ENCODE measurements at places on chromosomes 2 and 18.
A peak's percentile ranks its signal among the peaks of the same experiment; 100 is the strongest.

DNA sequence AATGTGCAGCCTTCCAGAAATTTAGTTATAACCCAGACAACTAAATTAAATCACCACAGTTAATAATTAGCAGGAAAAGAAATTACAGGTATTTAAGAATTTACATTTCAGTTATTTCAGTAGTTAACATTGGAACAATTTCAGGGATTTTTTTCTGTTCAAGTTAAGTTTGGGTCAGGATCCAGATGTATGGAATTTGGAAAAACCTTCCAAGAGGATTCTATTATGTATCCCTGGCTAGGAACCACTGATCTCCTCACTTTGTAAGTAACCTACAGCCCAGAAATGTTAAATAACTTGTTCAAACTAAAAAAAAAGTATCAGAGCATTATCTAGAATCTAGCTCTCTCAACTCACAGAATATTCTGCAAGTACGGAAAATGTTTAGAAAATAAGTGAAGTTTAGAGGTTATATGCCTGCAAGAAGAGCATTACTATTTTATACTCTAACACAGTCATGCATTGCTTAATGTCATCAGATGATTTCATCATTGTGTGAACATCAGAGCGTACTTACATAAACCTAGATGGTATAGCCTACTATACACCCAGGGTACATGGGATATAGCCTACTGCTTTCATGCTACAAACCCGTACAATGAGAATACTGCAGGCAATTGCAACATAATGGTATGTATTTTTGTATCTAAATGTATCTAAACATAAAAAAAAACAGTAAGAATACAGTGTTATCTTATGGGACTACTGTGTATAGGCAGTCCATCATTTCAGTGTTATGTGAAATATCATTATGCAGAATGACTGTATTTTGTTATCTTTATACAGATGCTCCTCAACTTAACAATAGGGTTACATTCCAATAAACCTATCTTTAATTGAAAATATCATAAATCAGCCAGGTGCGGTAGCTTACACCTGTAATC lies 6.1 kb downstream of the NCKAP1 start:
- no peak for DNase-seq

DNA sequence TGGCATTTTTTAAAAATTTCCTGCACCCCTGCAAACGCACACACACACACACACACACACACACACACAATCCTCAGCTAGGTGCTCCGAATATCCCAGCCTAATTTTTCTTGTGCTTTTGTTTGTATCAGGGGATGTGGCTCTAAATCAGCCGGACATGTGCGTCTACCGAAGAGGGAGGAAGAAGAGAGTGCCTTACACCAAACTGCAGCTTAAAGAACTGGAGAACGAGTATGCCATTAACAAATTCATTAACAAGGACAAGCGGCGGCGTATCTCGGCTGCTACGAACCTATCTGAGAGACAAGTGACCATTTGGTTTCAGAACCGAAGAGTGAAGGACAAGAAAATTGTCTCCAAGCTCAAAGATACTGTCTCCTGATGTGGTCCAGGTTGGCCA lies 1.8 kb downstream of the HOXD13 start:
- DNase-seq = no peak

DNA sequence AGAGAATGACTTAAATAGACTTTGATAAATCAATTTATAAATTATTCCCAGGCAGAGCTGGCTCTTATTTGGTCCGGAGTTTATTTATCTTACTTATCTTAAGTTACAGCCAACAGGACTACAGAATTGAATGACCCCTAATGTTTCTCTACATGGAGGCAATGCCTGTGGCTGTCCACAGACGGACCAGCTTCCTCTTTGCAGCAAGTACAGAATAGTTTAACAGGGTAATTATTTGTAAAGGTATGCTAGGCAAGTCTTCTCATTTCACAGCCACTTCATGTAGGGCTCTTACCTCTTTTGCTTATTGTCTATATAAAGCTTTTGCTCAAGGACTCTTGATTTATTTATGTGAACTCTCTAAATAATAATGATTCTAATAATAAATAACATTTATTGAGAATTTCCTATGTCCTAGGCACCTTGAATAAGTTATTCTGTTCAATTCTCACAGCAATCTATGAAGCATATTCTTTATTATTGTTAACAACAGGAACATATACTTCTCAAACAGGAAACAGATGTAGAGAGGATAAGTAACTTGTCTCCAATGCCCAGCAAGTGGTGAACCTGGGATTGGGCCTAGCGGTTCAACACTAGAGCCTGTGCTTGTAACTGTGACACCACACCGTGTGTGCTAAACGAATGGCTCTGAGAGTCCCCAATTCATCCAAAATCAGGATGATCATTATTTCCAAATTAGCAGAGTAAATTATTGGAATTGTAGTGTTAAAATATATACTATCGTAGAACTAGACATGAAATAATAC lies 58.8 kb upstream of the NXPH2 start:
- no peak for DNase-seq

DNA sequence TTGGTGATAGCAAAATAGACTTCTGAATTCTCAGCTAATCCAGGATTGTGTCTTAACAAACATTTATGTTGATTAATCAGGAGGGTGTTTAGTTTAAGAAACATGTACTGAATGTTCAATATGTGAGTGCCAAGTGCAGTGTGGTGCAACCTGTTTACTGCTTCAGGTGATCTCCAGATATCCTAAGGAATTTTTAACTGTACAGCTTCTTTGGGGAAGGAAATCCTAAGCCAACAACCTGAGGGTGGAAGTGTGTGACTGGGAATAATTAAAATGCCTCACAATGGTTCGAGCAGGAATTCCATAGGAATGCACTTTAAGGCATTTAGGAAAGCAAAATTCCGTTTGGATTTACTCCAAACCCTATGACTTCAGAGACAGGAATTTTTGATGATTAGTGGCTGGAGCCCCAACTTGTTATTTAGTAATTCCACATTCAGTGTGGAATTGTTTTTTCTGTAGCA lies 16.4 kb downstream of the CRIM1 start:
- DNase-seq = no peak

DNA sequence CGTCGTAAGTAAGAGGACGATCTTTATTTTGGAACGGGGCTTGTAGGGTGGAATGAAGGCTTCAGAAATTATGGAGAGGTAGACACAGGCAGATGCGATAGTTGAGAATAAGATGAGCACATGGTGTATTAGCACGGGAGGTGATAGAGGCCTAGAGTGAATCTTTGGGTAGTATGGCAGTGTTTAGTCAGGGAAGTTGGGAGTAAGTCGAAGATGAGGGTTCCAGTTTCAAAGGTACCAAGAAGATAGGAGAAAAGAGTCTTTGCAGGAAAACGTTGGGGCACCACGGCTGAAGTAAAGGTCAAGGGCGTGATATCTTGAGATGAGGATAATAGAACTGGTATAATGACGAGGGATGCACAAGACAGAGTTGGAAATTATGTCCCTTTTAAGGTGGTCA lies 654 bp downstream of the PIK3C3 start:
- DNase-seq = no peak

- DNase-seq = no peak
These were observed 95.5 kb upstream of the XIRP2 start for GRCh38 chr2:166792808-166793207.

- DNase-seq = no peak
These were observed 139.8 kb downstream of the ZFP36L2 start for GRCh38 chr2:43086451-43087221.

DNA sequence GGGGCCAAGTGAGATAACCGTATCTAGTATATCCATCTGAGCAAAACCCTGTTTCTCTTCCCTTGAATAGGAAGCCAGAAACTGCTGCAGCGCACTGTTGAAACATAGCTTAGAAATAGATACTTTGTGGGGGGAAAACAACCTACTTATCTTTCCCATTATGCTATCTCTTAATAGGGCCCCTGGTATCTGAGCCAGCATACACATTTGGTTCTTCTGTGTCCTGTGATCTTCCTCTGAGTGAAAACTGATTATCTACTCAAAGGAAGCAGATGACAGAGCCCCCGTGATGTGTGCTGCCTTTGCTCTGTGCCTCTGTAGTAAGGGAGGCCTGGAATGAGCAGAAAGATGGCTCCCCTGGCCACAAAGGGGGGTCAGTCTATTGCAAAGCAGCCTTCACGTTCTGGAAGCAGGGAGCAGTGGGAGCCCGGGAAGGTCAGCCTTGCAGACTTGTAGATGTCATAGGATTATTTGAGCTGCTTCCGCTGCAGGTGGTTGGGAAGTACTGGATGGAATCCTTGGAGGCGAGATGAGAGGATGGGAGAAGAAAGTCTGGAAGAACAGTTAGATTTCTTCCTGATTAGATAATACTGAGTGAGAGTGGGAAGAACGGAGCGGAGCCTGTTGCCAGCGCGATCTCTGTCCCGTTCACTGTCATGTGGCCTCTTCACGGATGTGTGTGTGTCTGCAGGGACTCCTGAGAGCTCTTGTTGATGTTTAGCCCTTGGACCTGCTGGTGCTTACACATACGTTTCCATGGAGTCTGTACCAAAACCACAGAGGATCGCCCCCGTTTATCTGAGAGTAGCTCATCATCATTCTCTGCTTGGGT lies 150.1 kb downstream of the AGAP1 start:
- DNase-seq = no peak

DNA sequence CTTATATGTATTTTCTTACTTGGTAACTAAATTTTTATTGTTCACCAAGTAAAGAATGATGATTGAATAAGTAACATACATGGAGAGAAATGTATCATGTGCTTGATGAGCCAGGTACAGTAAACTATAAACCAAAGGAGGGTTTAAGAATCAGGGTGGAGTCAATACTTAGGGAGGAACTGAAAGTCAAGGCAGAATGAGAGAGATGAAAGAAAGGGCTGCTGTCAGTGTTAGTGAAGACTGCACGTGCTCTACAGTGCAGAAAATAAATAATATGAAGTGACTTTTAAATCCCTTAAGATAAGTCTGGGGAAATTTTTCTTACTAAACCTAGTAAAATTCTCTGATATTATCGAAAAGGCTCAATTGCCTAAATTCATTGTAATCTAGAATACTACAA lies 986.0 kb downstream of the DSC3 start:
- DNase-seq = no peak

DNA sequence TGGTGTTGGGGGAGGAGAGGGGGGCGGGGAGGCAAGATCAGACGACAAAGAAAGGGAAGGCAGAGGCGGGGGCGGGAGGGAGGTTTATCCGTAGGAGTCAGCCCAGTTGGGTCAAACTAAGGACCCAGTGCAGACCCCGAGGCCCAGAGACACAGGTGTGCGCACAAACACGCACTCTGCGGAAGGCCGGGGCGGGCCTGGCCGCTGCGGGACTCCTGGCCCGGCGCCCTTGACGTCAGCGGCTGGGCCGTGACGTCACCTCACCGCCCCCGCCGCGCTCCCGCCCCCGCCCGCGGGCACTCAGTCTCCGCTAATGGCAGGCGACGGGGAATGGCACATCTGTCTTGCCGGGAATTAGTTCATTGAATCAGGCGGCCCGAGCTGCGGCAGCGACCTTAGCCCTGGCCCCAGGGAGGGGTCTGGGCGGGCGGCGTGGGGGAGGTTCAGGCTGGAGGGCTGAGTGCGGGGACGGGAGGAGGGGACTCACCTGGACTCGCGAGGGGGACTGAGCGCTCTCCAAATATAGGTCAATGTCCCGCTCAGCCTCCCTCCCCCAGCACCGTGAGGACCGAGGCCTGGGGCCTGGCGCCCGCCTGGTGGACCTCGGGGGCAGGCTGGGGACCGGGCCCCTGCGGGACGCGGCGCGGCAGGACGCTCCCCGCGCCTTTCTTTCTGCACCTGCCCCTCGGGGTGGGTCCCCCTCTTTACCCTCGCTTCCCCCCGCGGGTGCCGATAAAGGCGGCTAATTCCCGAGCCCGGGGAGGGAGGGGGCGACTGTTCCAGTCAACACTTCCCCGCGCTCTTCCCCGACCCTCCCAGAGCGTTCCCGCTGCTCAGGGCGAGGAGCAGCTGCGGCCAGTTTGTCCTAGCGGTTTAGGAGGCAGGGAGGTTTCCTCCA lies 15.5 kb upstream of the ECEL1 start:
- DNase-seq = no peak

DNA sequence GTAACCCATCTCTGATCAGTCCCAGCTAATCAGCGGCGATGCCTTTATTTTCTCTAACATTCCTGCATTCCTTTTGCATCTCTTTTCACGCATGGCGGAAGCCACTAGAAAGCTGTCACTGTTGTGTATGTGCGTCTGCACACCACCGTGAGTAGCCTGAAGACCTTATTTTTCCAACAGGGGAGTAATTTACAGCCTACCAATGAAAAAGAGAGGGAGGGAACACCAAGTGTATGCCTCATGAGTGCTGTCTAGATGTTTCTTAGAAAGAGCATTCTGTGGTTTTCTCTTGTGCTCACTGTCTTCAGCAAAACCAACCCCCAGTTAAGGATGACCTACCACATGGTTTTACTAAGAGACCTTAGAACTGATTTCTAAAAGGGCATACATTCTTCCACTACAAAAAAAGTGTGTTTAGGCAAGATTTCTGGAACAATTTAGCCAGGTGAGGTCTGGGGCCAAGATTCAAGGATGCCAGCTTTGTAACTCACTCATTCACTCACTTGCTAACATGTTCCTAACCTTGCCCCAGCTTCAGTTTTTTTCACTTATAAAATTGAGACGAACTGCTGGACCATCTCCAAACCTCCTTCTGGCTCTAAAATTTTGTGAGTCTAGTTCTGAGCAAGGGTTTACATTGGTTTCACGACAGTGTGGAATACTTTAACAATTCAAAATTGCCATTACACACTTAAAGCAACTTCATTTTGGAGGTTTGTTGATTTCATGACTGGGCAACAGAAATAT lies 51.4 kb downstream of the BCL2 start:
- no peak for DNase-seq

- no peak for DNase-seq
These were observed 71.4 kb downstream of the COPS8 start for GRCh38 chr2:237156857-237157779.

- DNase-seq = no peak
These were observed 1631.7 kb downstream of the DPP10 start for GRCh38 chr2:116074161-116074560.

- DNase-seq = no peak
These were observed 18.8 kb upstream of the TSPYL6 start for GRCh38 chr2:54274781-54275242.

DNA sequence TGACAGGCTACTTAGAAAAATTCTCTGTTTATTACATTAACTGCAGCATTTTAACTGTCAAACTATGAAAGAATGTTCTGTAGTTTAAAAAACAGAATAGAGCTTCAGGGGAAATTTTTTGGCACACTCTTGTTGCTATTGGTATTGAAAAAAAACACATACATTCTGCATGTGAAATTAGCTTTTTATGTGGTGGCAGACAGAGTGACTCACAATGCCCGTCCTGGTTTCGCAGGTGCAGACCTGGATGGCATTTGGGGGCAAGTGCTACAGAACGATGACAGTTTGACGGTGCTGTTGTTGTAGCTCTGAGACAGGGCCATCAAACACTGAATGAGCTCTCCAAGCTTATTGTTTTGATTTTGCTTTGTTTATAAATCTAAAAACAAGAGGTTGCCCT lies 105.0 kb upstream of the MAP3K20 start:
- DNase-seq = no peak

GRCh38 chr2:120876526-120877280 lies 141.0 kb downstream of the GLI2 start:
- DNase-seq = no peak

GRCh38 chr18:44079606-44080005 lies 601.1 kb upstream of the SETBP1 start:
- peak; percentile 10 for DNase-seq

- no peak for DNase-seq
These were observed 84.9 kb upstream of the ST8SIA3 start for GRCh38 chr18:57267368-57267925.

GRCh38 chr2:177573120-177573519 lies 180.5 kb downstream of the AGPS start:
- no peak for DNase-seq

GRCh38 chr2:160575368-160575767 lies 81.8 kb upstream of the RBMS1 start:
- DNase-seq = no peak

All from hematopoietic multipotent progenitor cell treated with erythropoietin and hydrocortisone succinate and interleukin-3 and kit ligand, for 15 days (in vitro differentiated cells).